ENCODE measurements at places on chromosomes 2 and 18. TPM values are rescaled to one million over a fixed set of nuclear protein-coding genes. Genes with fewer than 3 reads are reported as not detected.

DNA sequence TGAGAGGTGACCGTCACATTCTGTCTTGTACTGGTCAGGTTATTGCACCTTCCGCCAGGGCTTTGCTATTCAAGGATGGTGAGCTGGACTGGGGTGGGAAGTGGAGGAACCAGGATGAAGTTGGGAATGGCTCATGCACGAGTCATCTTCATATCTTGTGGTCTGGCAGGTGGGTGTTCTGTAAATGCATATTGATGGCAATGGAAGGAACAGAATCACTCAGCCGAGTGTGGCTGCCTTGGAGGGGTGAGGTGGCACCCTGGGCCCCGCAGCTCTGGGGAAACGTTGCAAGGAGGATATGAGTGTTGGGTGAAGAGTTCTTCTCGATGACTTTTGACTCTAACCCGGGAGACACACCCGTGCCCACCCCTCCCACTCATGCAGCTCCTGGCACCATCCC, 1.2 kb downstream of the NEU2 start:
- H3K27me3 ChIP-seq = no peaks in the 10 kb centered on the region
- H3K36me3 ChIP-seq = no peaks in the 10 kb centered on the region
- H3K27ac ChIP-seq = no peak overlapping the region
- no peaks in the 10 kb centered on the region for H3K4me1 ChIP-seq
- H3K4me3 ChIP-seq = no peak overlapping the region

GRCh38 chr2:164972216-164972615, 16.9 kb upstream of the SLC38A11 start:
- no peak overlapping the region for H3K4me3 ChIP-seq
- no peaks in the 10 kb centered on the region for H3K27me3 ChIP-seq
- H3K36me3 ChIP-seq = no peaks in the 10 kb centered on the region
- H3K27ac ChIP-seq = no peak overlapping the region
- DNase-seq = no peak

DNA sequence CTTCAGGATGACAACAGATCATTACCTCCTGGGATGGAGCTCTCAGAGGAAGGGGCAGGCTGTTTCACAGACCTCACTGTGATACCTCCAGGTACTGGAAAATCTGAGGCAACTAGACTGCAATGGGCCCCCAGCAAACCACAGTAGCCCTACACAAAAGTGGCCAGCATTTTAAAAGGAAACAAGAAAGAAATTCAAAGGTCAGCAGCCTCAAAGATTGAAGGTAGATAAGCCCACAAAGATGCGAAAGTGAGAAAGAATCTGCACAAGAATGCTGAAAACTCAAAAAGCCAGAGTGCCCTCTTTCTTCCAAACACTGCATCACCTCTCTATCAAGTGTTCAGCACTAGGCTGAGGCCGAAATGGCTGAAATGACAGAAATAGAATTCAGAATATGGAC, 499.5 kb upstream of the CHAC2 start:
- no peaks in the 10 kb centered on the region for H3K36me3 ChIP-seq
- no peak overlapping the region for H3K27ac ChIP-seq
- H3K4me3 ChIP-seq = no peak overlapping the region
- no peak for DNase-seq

- H3K27ac ChIP-seq = no peak overlapping the region
- H3K27me3 ChIP-seq = no peaks in the 10 kb centered on the region
- no peaks in the 10 kb centered on the region for H3K4me1 ChIP-seq
- no peak overlapping the region for H3K4me3 ChIP-seq
- DNase-seq = no peak
Observed at GRCh38 chr2:43880952-43881351, 42.2 kb downstream of the ABCG8 start.

DNA sequence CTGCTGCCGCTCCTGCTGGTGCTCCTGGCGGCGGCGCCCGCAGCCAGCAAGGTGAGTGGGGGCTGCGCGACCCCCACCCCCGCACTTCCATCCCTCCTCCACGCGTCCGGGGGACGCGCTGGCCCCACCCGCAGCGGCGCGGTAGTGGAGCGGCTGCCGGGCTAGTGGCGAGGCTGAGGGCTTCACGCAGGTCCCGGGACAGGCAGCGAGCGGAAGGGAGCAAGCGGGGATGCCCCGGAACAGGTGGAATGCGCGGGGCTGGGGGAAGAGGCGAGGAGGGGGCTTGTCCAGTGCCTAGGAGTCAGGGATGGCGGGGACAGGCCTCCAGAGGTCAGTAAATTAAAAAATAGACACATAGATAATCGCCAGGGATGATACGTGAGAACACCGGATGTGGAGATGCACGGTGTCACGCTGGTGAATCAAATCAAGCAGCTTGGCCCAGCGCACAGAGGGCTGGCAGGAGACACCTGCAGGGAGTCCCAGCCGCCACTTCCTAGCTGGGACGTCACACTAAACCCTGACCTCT, 403 bp downstream of the COL4A3 start:
- peak overlapping the region; percentile 69 for H3K27ac ChIP-seq
- peak overlapping the region; percentile 85 for H3K4me3 ChIP-seq
- H3K27me3 ChIP-seq = no peaks in the 10 kb centered on the region

GRCh38 chr2:5236249-5236648, 455.9 kb upstream of the SOX11 start:
- H3K27me3 ChIP-seq = no peaks in the 10 kb centered on the region
- no peak overlapping the region for H3K4me3 ChIP-seq
- H3K4me1 ChIP-seq = no peaks in the 10 kb centered on the region
- DNase-seq = no peak

- no peaks in the 10 kb centered on the region for H3K27me3 ChIP-seq
- no peak overlapping the region for H3K27ac ChIP-seq
- no peak overlapping the region for H3K4me3 ChIP-seq
Observed at GRCh38 chr2:166057370-166058164, 70.3 kb downstream of the SCN1A start.

- no peak overlapping the region for H3K4me3 ChIP-seq
- no peaks in the 10 kb centered on the region for H3K27me3 ChIP-seq
- no peaks in the 10 kb centered on the region for H3K36me3 ChIP-seq
- DNase-seq = no peak
- no peaks in the 10 kb centered on the region for H3K4me1 ChIP-seq
Observed at GRCh38 chr2:77087987-77088414, 434.2 kb downstream of the LRRTM4 start.

DNA sequence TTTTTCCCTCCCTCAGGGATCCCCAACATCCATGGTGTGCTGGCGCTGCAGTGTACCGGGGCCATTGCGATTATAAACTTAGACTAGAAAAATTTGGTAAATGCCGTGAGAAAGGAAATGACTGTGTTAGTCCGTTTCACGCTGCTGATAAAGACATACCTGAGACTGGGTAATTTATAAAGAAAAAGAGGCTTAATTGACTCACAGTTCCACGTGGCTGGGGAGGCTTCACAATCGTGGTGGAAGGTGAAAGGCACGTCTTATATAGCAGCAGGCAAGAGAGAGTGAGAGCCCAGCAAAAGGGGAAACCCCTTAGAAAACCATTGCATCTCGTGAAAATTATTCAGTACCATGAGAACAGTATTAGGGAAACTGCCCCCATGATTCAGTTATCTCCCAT, 44.3 kb downstream of the NTSR2 start:
- H3K36me3 ChIP-seq = no peaks in the 10 kb centered on the region
- H3K27me3 ChIP-seq = no peaks in the 10 kb centered on the region
- no peak overlapping the region for H3K4me3 ChIP-seq
- no peaks in the 10 kb centered on the region for H3K4me1 ChIP-seq

DNA sequence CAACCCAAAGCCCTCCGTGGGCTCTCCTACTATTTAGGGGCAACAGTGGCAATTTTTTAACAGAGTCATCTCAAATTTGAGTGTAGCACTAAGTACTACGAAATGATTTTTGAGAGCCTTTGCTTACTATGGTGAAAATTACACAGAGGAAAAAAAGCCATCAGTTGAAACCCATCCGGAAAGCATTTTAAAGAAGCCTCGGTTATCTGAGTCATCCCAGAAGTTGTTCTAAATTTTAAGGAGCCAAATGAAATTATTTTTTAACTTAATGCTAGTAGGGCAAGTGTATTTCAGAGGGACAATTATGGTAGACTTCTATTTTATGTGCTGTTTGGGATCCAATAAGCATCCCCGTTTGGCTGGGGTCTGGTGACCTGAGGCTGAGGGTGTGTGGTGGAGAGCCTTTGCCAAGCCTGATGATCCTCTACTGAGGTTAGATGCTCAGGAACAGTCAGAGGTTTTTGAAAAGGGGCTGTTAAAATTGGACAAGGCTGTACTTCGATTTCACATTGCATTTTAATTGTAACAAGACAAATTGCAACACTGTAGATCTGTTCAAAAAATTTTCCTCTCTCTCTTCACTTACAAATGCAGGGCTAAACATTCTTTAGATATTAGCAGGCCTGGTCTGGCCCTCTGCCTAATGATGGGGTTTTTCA, 47.0 kb downstream of the RAPGEF4 start:
- no peak for DNase-seq
- no peak overlapping the region for H3K4me3 ChIP-seq
- no peak overlapping the region for H3K27ac ChIP-seq
- no peaks in the 10 kb centered on the region for H3K4me1 ChIP-seq
- no peaks in the 10 kb centered on the region for H3K36me3 ChIP-seq
- no peaks in the 10 kb centered on the region for H3K27me3 ChIP-seq

DNA sequence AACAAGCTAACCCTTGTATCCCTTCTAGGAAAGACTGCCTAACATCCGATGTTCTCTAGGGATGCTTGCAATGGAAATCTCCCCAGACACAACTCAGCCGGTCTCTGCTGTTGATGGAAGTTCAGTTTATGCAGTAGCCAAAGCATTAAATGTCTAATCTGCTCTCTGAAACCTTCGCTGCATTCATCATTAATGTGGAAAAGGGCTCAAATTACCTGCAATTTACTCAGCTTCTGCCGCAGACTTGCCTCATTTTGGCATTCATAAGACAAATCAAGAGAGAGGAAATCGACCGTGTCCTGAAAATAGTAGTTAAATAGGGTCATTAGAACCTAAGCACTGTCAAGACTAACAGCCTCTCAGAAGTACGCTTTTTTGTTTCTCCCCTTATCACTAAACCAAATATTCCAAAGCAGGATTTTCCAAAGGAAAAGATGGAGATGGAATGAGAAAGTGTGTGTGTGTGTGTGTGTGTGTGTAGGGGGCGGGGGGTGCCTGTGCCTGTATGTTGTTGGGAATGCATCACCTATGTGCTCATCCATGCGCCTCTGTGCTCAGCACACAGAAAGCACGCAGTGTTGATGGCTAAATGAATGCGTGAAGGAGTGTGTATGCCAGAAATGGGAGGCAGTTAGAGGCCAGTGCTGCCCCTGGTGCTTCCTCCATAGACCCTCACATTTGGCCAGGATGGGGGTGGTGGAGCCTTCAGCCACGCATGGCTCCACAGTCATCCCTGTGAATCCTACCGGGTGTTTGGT, 7.4 kb downstream of the LCT start:
- H3K27ac ChIP-seq = no peak overlapping the region
- DNase-seq = no peak
- no peaks in the 10 kb centered on the region for H3K27me3 ChIP-seq
- H3K4me3 ChIP-seq = no peak overlapping the region

GRCh38 chr2:237486334-237486818, 675 bp upstream of the MLPH start:
- H3K4me3 ChIP-seq = no peak overlapping the region
- no peak overlapping the region for H3K27ac ChIP-seq
- H3K36me3 ChIP-seq = no peaks in the 10 kb centered on the region
- 0 out of 2 replicates have a peak, but pooled peaks cover 6% of the 10 kb centered on the region for H3K27me3 ChIP-seq

DNA sequence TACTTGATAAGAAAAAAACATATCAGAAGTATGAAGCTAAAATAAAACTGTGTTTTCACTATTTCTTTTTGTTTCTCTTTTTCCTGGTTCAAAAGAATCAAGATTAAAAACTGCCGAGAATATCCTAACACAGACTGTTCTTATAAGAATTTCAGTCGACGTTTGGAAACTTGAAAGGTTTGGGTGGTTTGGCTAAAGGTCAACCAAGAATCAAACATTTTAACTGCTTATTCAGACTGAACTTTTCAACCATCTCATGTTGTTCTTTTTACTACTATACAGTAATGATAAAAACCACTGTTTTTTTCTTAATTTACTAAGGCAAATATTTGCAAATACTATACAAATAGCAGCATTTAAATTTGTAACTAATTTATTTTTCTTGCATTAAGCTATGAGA, 308.5 kb upstream of the TFPI start:
- H3K4me3 ChIP-seq = no peak overlapping the region
- H3K27ac ChIP-seq = no peak overlapping the region
- DNase-seq = no peak
- H3K4me1 ChIP-seq = no peaks in the 10 kb centered on the region
- no peaks in the 10 kb centered on the region for H3K36me3 ChIP-seq

- H3K27ac ChIP-seq = no peak overlapping the region
- H3K36me3 ChIP-seq = no peaks in the 10 kb centered on the region
- peaks cover 2% of the 10 kb centered on the region for H3K27me3 ChIP-seq
- DNase-seq = no peak
- no peak overlapping the region for H3K4me3 ChIP-seq
Observed at GRCh38 chr2:158745067-158745865, 49.9 kb upstream of the DAPL1 start.

- no peaks in the 10 kb centered on the region for H3K36me3 ChIP-seq
- DNase-seq = no peak
- H3K4me3 ChIP-seq = no peak overlapping the region
- H3K27me3 ChIP-seq = no peaks in the 10 kb centered on the region
- peaks cover 9% of the 10 kb centered on the region for H3K4me1 ChIP-seq
- no peak overlapping the region for H3K27ac ChIP-seq
Observed at GRCh38 chr18:62814132-62814759, 98.9 kb downstream of the PHLPP1 start.

DNA sequence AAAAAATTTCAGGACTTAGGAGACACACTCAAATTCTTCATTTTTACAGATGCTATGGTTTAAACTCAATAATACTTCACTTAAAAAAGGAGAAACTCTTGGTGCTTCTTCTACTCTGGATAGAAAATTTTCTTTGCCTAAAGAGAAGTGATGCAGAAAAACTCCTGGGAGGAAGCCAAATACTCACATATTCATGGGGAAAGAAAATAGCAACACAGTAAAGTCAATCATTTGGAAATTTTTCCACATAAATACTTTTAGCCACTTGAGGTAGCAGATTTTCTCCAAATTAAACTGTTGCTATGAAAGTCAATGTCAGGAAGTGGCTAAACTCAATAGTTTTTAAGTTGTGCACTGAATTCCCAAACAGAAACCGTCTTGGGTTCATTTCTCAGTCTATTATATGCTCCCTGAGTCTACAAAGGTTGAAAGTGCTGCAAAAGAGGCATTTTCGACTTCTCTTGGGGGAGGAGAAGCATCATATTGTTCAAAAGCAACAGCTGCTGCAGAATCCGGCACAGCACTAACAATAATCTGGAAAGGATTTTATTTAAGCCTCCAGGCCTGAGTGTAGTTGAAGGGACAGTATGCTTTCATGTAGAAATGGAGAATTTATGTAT, 81.1 kb downstream of the UPP2 start:
- no peaks in the 10 kb centered on the region for H3K36me3 ChIP-seq
- H3K4me1 ChIP-seq = no peaks in the 10 kb centered on the region
- H3K27me3 ChIP-seq = no peaks in the 10 kb centered on the region
- no peak for DNase-seq
- no peak overlapping the region for H3K4me3 ChIP-seq

MAP4K4 gene
- polyA plus RNA-seq = 3.3 TPM

SERPINB3 gene
- not detected for polyA plus RNA-seq

TMEM185B gene
- 16.5 TPM for polyA plus RNA-seq

CRACDL gene
- polyA plus RNA-seq = 0.14 TPM

LPIN1 gene
- polyA plus RNA-seq = 37.0 TPM

All from GM12878 (cell line).